Activated CD8-positive, alpha-beta memory T cell treated with anti-CD3 and anti-CD28 coated beads, Interleukin-2, amount 50 U/mL, for 48 hours (primary cell): ENCODE measurements at places on chromosomes 1 and 21.

DNA sequence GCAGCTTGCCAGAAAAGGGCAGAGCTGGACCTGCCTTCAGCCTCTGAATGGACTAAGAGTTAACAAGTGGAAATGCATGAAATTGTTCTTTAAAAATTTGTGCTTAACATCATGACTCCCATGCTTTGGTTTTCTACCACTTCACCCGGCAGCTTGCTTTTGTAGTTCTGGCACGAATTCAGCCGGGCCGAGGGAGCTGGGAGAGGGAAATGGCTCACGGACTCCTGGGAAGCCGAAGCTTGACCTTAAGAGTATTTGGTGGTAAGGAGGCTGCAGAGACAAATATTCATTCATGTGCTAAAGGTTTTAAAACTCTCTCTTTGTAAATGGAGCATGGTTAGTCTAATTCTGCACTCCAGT is 17.2 kb upstream of the GFI1 start:
- DNase-seq = no peak

- no peak for DNase-seq
These were observed 72.4 kb upstream of the BCAR3 start for GRCh38 chr1:93753791-93754763.

DNA sequence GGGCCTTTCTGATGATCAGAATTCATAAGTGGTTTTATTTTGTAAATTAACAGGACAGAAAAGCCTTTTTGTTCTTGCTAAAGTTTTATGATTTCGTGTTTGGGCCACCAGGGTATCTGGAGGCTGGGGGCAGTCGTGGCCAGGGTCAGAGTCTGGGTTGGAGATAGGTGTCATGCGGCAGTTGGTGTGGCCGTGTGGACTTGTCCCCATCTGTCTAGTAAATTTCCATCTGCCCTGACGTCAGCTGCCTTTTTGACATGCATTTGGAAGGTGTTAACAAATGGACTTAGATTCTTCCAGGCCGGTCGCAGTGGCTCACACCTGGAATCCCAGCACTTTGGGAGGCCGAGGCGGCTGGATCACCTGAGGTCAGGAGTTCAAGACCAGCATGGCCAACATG is 56.8 kb downstream of the SKI start:
- DNase-seq = no peak

DNA sequence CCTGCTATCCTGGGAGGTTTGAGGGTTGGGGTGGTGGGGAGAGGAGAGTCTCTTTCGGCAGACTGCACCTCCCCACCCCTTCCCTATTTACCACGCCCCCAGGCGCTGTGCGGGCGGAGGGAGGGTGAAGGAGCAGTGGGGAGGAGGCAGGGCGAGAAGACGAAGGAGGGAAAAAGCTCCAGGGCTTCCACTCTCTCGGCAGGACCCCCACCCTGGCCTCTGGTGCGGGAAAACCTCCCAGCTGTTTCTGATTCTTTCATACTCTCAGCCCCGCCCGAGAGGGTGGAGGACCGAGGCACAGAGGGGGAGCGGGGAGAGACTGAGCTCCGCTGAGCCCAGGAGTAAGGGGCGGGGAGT is 866 bp upstream of the WNT2B start:
- DNase-seq = no peak

- no peak for DNase-seq
These were observed 140.8 kb upstream of the RAB4A start for GRCh38 chr1:229130028-229130668.

DNA sequence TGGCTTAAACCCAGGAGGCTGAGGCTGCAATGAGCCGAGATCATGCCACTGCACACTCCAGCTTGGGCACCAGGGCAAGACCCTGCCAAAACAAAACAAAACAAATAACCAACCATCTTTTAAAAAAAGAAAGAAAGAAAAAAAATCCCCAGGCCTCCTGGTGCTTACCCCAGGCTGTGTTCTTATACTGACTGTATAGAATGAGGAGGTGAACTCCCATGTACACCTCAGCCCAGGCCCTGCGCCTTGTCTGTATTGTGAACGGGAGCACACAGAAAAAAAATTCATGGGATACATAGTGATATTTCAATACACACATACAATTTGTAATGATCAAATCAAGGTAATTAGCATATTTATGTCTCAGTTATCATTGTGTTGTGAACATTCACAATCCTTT is 14.1 kb downstream of the RPL5 start:
- no peak for DNase-seq

GRCh38 chr1:247908766-247909165 is 11.3 kb upstream of the OR2T8 start:
- no peak for DNase-seq

DNA sequence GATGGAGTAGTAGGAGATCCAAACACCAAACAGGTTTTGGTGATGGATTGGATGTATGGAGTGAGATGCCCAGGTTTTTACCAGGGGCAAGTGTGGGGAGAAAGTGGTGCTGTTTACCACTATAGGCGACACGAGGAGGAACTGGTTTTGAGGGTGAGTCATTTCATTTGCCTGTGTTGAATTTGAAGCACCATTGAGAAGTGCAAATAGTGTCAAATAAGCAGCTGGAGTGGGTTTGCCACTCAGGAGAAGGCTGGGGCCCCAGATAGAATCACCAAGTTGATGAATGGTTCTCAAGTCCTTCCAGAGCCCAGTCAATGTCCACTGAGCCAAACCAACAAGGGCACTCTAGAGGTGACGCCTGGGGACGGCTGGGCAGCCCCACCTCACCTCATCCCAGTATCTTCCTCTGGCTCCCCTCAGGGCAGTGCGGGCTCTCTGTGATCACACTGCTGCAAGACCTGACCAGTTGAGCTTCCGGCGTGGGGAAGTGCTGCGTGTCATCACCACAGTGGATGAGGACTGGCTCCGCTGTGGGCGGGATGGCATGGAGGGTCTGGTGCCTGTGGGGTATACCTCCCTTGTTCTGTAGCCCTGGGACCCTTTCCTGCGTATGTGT is 9.4 kb downstream of the RUSC1 start:
- peak; percentile 50 for DNase-seq

GRCh38 chr1:182669266-182669665 is 15.1 kb downstream of the RGS8 start:
- no peak for DNase-seq

DNA sequence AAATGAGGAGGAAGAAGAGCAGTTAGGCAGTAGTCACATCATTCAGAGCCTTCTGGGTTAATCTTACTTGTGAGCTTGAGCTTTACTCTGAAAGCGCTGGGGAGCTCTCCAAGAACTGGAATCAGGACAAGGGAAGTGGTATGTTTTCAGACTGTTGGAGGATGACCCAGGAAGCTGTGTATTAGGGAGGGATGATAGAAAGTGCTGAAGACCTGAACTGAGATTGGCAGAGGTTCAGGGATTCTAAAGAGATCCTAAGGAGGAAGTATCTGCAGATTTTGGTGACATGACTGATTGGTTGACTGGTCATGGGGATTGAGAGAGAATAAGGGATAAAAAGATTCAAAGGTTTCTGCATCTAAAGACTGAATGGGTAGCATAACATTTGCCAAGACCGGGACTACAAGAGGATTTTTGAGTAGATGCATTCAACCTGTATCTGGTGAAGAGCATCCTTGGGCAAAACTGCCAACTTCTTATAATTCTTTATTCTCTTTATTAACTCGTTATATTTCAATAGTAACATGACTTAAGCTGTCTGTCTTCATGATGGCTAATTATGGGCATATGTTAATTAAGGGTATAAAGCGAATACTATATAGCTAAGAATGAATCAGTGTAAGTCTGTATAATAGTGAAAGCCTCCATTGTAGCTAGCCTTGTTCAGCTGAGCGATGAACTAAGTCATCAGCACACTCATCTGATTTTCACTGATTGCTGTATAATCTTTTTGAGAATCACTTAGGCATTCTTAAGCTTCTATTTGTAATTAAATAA is 41.8 kb downstream of the XCL1 start:
- DNase-seq = no peak

GRCh38 chr1:226831953-226832352 is 38.5 kb upstream of the PSEN2 start:
- DNase-seq = no peak

DNA sequence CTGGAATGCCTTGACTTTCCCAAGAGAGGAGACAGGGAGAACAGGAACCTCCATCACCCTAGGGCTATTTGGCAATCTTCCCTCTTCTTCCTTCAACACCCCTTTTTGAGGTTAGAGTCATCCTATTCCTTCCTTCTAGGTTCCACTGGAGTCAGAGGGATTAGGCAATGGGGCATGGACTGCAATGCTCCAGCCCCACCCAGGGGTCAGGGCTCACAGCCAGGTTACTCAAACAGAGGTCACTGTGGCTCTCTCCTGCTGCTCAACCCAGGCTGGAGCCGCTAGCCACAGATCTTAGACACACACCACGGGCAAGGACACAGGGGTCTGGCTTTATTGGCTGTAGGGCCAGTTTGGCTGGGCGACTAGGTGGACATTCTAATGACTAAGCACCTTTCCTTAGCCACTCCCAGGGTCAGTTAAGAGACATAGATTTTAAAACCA is 145.5 kb upstream of the NRIP1 start:
- no peak for DNase-seq

GRCh38 chr1:60540141-60540540 is 466.6 kb upstream of the C1orf87 start:
- DNase-seq = no peak

DNA sequence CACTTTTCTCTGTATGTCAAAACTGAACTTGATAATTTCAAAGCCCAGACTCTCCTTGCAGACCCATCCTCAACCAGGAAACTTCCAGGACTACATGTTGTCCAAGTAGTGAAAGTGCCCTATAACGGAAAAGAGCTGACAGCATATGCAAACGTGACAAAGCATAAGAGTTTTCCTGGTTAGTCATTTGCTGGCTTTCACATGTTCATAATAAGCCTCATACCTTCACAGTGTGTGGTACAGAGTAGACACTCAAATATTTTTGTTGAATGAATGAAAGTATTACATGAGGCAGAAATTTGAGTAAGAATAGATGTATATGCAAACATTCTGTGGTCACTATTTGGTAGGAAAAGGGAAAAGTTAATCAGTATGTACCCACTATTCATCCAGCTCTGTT is 473.3 kb downstream of the MRPL39 start:
- no peak for DNase-seq

- peak; percentile 25 for DNase-seq
These were observed 15.9 kb upstream of the RAB4A start for GRCh38 chr1:229254910-229255541.

DNA sequence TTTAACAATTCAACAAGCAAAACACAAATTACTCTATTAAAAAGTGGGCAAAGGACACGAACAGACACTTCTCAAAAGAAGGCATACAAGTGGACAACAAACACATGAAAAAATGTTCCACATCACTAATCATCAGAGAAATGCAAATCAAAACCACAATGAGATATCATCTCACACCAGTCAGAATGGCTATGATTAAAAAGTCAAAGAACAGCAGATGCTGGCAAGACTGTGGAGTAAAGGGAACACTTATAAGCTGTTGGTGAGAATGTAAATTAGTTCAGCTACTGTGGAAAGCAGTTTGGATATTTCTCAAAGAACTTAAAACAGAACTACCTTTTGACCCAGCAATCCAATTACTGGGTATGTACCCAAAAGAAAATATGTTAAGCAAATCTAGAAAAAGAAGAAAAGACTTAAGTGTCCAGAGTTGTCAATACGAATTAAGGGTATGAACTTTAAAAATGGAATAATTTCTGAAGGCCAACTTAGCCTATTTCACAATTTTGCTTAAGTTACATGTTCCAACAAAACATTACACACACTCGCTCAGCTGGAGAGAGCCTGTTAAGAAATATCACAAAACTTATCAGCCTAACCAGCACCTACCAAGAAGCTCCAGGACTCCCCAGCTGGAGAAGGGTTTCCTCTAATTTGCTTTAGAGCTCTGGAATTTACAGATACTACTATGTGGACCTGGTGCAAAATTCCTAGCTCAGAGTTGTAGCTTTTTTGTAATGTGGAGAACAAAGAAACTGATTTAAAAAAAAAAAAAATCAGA is 232.1 kb downstream of the DUSP10 start:
- no peak for DNase-seq

- no peak for DNase-seq
These were observed 5.2 kb downstream of the EEIG2 start for GRCh38 chr1:108565081-108565480.

DNA sequence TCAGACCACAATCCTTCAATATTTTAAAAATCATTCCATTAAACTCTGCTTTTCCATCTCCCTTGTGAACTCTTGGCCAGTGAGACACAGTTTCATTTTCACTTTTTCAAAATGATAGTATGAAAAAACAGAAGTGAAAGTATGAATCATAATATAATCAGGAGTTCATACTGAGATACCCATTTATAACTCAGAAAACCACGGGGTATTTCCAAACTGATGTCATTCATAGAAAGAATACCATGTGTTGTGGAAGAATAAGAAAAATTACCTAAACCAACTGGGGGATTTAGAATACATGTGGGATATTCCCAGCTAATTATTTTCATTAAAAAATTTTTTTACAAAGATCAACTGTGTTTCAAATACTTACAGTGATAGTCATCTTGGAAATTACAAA is 149.9 kb downstream of the MRPL39 start:
- DNase-seq = no peak

DNA sequence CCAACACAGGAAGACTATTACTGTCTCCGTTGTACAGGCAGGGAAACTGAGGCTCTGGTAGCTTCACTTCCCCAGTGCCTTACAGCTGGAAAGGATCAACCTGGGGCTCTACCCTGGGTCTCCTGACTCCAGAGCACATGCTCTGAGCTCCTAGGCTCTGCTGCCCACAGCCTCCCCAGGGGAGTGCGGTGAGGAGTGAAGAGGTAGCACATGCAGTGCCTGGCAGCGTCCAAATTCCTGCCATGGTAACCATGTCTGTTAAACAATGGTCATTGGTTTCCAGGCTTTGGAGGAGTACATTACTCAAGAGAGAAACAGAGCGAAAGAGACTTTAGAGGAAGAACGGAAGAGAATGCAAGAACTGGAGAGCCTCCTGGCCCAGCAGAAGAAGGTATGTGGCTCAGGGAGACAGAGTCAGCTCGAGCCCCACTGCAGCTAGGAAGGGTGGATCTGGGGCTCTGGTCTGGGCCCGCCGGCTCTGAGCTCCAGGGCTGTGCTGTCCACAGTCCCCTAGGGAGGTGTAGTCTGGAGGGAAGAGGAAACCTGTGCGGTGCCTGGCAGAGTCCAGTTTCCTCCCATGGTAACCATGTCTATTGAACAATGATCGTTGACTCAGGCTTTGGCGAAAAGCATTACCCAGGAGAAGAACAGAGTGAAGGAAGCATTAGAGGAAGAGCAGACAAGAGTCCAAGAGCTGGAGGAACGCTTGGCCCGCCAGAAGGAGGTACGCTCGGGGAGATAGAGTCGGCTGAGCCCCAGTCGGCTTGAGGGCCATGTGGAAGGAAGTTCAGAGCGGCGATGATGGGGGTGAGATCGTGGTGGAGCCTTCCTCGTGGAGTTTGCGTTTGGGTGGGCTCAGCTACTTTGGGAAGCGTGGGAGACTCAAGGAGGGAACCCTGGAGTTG is 64.6 kb upstream of the EFHD2 start:
- no peak for DNase-seq

- no peak for DNase-seq
These were observed 79.1 kb downstream of the GABPA start for GRCh38 chr21:25813917-25814316.
